Right renal cortex interstitium (tissue), 3 donors: ENCODE measurements at places on chromosomes 5 and 9. TPM values are rescaled to one million over a fixed set of nuclear protein-coding genes. Genes with fewer than 3 reads are reported as not detected.
A peak's percentile ranks its signal among the peaks of the same experiment; 100 is the strongest.

BTNL8 gene
- 0.44 TPM for polyA plus RNA-seq

DMRT3 gene
- 0.99 TPM for polyA plus RNA-seq

SLC25A25 gene
- 12.8 TPM for polyA plus RNA-seq

GRCh38 chr9:21607576-21607975 is 125.5 kb upstream of the IFNE start:
- DNase-seq, result no peak

DNA sequence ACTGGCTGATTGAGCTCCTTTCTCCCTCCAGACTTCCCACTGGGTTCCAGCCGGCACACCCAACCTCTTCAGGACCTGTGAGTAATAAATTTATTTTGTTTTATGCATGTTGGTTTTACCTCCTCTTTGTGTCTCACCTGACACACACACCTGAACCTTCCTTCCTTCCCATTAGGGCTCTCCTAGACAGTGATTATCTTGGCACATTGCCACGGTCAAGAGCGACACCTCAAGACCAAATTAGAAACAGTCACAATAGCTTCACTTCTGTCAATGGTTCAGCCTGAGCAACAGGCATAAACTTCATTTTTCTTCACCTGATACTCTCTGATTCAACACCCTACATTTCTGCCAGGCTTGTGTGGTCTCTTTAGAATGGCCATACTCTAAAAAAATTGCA is 296.3 kb upstream of the SMARCA2 start:
- DNase-seq, result no peak

GRCh38 chr9:114314256-114314867 is 8.5 kb upstream of the ORM1 start:
- DNase-seq, result no peak

- peak; percentile 73 for DNase-seq
These were observed at the start of gene RAI14 for GRCh38 chr5:34656001-34656699. Gene RAI14 (plus strand): TSS chr5:34656328. CDS start chr5:34686920, 30,592 bp downstream.

- DNase-seq, result no peak
These were observed 7.2 kb upstream of the FYB1 start for GRCh38 chr5:39226558-39226957.

DNA sequence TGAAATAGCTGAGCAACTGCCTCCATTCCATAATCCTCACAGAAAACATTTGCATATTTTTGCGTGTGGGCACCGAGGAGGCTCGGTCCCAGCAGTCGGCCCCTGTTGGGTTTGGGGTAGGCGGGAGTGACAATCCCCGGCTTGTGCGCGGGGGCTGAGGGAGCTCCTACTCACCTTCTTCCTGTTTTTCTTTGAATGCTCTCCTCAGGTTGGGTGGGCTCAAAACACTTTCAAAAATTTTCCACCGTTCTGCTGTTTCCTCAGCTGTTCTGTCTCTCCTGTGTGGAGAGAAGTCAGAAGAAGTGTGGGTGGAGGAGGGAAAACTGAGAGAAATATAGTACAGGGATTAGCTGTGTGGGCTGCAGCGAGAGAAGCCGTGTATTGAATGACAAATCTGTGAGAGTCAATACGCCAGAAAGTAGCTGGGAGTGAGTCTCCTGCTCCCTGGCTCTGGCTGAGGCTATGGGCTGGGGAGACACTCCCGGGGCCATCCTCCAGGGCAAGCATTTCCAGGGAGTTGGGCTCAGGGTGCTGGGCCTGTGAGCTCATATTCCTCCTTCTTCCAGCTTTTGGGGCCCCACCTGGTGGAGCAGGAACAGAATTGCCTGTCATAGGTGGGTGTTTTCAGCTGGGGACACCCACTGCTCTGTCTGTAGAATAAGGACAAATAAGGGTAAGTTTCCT is 84.7 kb downstream of the CMYA5 start:
- DNase-seq, result no peak

DNA sequence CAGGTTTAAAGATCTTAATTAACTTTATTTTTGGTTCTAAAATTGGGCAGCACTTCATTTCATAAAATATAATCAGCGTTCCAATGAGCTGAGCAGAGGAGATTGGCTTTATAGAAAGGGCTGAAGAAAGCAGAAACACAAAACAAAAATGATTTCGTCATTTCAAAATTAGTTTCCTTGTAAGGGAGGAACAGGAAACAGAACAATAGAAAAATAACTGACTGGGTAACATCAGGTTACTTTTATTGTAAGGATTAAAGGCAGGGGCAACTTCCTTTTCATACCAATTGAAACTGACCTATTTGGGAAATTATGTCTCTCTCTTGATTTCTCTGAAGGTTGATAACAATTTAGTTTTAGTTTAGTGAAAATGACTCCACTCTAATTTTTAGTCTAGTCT is 157.1 kb downstream of the ATP10B start:
- no peak for DNase-seq

- DNase-seq, result no peak
These were observed 178.0 kb upstream of the DMAC1 start for GRCh38 chr9:7977586-7977985.

DNA sequence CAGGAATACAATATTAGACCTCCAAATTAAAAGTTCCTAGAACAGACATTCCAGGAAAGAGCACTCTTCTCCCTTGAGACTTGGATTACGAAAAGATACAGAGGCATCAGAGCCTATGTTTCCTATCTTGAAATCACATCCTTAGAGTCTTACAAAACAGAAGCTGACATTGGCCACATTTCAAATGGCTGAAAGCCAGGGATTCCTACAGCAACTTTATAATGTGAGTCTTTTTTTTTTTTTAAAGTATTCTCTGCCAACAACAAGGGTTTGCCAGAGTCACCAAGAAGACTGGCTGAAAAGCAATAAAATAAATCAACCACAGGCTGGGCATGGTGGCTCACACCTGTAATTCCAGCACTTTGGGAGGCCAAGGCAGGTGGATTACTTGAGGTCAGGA is 63.1 kb downstream of the TRPM6 start:
- DNase-seq, result no peak

DNA sequence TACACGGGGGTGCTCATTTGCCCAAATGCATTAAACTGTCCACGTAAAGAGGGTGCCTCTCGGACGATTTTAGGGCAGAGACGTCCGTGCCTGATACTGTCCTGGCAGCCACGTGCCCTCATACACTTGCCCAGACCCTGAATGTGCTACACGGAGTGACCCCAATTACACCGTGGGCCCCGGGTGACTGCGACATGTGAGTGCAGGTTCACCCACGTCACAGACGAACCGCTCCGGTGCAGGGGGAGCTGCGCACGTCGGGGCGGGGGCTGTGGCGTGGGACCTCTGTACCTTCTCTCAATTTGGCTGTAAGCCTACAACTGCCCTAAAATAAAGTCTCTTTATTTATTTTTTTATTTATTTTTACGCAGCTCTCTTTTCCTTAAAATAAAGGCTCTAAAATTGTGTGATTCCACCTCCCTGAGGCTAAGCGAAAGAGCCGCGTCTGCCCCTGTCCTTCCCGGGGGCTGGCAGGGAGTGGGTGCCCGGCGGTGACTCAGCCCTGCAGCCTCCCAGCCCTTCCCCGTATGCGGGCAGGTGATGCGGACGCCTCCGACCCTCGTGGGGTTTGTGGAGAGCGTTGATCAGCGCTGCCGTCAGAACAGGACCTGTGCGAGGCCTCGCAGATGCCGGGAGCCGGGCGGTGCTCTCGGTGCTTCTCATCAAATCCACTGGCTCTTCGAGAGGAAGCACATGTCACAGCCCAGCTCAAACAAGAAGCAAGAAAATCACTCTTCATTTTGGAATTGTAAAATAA is 9.2 kb upstream of the EGFL7 start:
- no peak for DNase-seq

DNA sequence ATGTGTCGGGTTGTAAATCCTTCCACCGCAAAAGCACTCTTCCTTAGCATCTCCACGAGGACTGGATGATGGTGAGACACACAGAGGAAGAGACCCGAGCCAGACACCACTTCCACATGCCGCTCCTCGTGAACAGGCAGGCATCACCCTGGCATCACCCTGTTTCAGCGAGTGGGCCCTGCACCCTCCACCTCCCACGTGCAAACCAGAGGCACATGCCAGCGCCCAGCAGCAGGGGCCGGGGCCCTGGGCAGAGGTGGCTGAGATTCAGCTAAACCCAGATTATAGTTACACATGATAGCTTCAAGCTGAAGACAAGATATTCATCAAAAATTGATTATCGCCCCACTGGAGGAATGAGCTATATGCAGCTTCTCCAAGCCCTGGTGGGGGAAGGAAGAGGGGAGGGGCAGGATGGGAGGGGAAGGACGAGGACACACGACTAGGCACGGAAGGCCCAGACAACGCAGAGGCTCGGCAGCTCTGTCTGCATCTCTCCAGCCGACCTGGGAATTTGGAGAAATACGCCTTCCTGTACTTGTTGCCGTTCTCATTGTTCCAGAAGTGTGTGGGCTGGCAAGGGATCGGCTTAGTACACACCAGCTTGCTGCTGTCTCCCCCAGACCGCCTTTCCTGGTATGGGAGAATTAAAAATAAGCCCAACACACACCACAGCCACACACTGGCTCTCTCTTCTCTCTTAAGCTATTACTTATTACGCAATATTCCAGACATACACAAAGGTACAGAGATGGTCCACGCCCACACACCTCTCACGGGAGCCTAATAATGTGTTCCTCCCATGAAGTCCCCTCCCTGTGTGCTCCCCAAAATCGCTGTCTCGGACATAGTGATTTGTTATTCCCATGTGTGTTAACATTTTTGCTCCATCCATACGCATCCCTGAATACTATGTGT is 50.4 kb upstream of the ZNF354A start:
- DNase-seq, result no peak

DNA sequence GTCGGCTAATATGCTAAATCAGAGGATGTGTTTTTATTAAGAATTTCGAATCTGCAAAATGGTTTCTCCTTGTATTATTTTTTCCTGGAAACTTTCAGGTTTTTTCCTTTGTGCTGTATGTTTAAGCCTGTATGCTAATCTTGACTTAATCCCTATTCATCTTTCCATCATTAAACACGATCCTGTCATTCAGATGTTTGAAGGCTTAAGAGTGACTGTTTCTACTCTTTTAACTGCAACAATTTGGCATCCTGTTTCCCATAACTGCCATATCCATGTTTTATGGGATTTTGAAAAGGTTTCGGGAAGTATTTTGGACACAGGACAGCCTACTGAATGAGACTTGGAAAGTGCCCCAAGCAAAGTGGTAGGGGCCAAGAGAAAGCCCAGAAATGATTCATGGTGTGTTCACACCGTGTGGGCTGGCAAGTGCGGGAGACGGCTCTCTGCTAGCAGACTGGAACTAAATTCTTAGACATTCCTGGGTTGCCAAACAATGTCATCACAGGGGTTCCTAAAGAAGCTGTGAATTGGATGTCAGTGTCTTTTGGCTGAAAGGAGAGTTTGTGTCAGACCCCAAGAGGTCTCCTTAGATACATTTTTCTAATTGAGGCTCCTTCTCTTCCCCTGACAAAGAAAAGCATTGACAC is 125.4 kb upstream of the ADAMTS16 start:
- no peak for DNase-seq

DNA sequence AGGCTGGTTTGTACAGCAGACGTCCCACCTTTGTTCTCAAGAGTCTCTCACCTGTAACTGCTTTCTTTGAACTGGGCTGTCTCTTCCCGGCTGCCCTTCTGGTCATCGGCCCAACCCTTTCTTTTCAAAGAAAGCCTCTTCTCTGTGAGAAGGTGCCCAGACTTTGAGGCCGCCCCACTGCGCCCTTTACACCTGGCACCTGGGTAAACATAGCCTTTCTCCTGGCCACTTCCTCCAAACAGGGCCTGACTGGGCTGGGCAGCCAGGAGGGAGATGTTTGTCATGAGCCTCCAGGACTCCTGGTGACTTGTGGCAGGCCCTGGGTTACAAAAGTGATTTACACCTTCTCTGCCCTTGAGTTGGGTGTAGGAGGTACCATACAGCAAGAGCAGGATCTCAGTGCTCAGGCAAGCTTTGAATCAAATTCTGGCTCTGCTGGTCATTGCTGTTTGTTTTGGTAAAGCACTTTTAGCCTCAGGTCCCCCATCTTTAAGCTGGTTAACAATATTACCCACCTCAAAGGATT is 127.2 kb upstream of the CXCL14 start:
- DNase-seq, result no peak

- no peak for DNase-seq
These were observed 681.8 kb downstream of the SEMA5A start for GRCh38 chr5:8864053-8864452.

DNA sequence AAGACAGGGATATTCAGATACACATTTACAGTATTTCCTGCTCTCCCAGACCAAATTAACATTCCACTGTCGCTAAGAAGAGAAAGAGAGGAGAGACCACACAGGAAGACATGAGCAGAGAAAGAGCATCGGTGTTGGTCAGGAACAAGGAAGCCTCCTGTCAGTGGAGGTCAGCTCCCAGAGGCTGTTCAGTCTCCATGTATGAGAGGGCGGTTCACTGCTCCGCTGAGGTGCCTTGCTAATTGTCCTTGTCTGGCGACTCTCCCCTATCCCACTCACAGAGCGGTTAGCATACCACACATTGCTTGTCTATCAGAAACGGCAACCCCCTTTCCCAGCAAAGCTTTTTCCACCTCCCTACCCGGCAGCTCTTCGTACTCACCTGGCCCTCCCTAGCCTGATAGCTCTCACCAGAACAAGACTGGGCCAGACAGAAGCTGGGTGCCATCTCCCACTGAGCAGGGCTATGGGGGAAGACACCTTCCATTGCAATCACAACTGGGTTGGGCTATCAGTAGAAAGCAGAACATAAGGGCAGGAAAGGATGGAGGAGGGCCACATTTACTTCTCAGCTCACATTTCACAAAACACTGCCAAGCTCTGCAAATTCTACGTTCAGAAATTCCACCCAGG is 58.6 kb upstream of the LMNB1 start:
- DNase-seq, result no peak

GRCh38 chr9:124239249-124240073 is 18.3 kb upstream of the NEK6 start:
- no peak for DNase-seq

- no peak for DNase-seq
These were observed 10.6 kb downstream of the IFNA1 start for GRCh38 chr9:21450733-21451394.
